ENCODE measurements at places on chromosomes 3 and 15.
A peak's percentile ranks its signal among the peaks of the same experiment; 100 is the strongest.

GRCh38 chr3:42276141-42277132 lies 10.5 kb upstream of the CCK start:
- H3K4me1 ChIP-seq, result no peaks in the 10 kb centered on the region
- no peak for DNase-seq
- H3K4me3 ChIP-seq, result no peak overlapping the region
- no peaks in the 10 kb centered on the region for H3K27me3 ChIP-seq

DNA sequence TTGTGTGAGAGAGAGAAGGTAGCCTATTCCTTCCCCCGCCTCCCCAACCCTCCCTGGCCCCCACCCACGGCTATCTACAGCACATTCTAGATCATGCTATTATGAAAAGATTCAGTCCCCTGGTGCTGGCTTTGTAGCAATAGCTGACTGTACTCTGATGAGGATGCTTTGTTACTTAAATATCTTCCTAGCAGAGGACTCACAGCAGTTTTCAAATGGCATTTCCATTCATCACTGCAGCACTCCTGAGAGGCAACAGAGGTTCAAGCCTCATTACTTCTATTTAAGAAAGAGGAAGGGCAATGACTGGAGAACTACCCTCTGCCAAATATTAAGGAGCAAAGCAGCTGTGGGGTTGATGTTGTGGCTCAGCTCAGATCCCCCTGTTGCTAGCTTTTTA lies 61.0 kb downstream of the LRRN1 start:
- H3K27ac ChIP-seq, result no peak overlapping the region
- no peaks in the 10 kb centered on the region for H3K27me3 ChIP-seq
- DNase-seq, result no peak
- H3K4me3 ChIP-seq, result no peak overlapping the region
- H3K4me1 ChIP-seq, result no peaks in the 10 kb centered on the region

DNA sequence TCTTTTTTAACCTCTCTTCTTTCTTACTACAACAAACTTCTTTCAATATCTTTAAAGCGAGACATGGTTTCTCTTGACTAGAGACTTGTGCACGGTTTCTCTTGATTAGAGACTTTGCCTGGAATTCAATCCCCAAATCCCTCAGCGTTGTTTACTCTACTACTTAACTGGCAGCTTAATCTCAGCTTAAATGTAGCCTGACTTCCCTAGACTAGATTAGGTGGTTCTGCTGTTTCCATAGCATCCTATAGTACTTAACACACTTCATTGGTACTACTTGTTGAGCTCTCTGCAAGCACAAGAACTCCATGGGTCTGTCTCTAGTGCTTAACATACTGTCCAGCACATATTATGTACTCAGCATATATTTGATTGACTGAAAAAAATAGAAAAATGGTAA lies 168.2 kb upstream of the GPR149 start:
- no peaks in the 10 kb centered on the region for H3K36me3 ChIP-seq
- H3K4me1 ChIP-seq, result no peaks in the 10 kb centered on the region
- H3K27ac ChIP-seq, result no peak overlapping the region
- H3K27me3 ChIP-seq, result no peaks in the 10 kb centered on the region

- no peak overlapping the region for H3K27ac ChIP-seq
- H3K4me1 ChIP-seq, result no peaks in the 10 kb centered on the region
- H3K36me3 ChIP-seq, result no peaks in the 10 kb centered on the region
- no peak overlapping the region for H3K4me3 ChIP-seq
- no peak for DNase-seq
- H3K27me3 ChIP-seq, result no peaks in the 10 kb centered on the region
These were observed 43.9 kb upstream of the TMEM158 start for GRCh38 chr3:45269952-45270351.

GRCh38 chr3:10746001-10746400 lies 70.0 kb upstream of the SLC6A11 start:
- no peaks in the 10 kb centered on the region for H3K36me3 ChIP-seq
- no peak for DNase-seq
- H3K4me3 ChIP-seq, result no peak overlapping the region
- no peaks in the 10 kb centered on the region for H3K4me1 ChIP-seq
- H3K27ac ChIP-seq, result no peak overlapping the region

- peak; percentile 48 for DNase-seq
- H3K27me3 ChIP-seq, result no peaks in the 10 kb centered on the region
- no peak overlapping the region for H3K27ac ChIP-seq
These were observed 16.5 kb upstream of the MUSTN1 start for GRCh38 chr3:52851348-52851747.

DNA sequence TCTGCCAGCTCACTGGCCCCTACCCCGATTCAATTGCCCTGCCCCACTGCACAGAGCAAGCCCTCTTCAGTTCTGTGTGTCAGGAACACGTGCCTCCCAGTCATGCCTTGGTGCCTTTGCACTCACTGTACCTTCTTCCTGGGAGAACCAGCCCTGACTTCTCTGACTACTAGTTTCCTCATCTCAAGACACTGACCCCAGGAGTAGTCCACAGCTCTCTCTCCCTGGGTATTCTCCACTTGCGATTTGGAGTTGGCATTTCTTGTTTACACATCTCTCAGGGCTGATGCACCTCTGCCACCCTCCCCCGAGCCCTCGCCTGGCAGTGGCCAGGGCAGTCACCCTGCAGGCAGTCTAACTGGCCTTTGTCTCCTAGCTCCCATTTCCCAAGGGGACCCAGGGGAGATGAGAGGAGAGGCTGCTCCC lies 5.7 kb downstream of the CISH start:
- peaks cover 6% of the 10 kb centered on the region for H3K36me3 ChIP-seq
- no peaks in the 10 kb centered on the region for H3K27me3 ChIP-seq
- peak overlapping the region; percentile 100 for H3K27ac ChIP-seq
- DNase-seq, result no peak

- no peaks in the 10 kb centered on the region for H3K36me3 ChIP-seq
- no peak overlapping the region for H3K27ac ChIP-seq
- DNase-seq, result no peak
- no peaks in the 10 kb centered on the region for H3K4me1 ChIP-seq
- H3K27me3 ChIP-seq, result no peaks in the 10 kb centered on the region
These were observed 263.0 kb upstream of the ATP11B start for GRCh38 chr3:182530316-182530715.

DNA sequence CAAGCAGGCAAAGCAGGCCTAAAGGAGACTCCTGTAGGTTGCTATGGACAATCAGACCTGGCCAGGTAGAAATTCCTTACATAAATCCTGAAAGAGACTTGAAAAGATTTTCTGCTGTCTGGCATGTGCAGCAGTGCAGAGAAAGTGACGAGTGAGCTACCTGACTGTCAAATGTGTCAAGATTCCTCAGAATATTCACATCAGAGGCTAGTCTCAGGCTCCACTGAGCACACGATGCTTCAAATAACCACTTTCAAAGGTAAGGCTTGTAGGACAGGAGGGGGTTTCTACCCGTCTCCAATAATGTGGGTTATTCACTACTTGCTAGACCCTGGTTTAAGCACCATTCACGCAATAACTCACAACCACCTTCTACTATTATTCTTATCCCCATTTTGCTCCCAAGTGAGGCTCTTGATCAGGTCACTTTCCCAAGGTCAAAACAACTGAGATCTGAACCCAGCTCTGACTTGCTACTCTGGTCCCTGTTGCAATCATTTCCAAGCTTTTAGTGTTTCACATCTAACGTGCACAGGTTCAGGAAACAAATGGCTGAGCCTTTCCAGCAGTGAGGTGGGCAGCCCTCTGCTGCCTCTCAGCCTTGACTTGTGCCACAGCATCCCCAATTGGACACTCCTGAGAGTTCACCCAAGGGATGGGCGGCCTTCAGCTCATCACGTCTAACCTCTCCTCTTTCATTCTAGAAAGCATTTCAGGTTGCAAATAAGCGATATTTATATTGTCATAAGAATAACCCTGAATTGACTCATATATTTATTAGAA lies 329.9 kb upstream of the WNT5A start:
- H3K27ac ChIP-seq, result no peak overlapping the region
- H3K4me3 ChIP-seq, result no peak overlapping the region
- H3K4me1 ChIP-seq, result no peaks in the 10 kb centered on the region
- no peak for DNase-seq

GRCh38 chr3:46904303-46905212 lies 27.0 kb downstream of the PTH1R start:
- no peak overlapping the region for H3K4me3 ChIP-seq
- H3K27ac ChIP-seq, result no peak overlapping the region
- no peak for DNase-seq

DNA sequence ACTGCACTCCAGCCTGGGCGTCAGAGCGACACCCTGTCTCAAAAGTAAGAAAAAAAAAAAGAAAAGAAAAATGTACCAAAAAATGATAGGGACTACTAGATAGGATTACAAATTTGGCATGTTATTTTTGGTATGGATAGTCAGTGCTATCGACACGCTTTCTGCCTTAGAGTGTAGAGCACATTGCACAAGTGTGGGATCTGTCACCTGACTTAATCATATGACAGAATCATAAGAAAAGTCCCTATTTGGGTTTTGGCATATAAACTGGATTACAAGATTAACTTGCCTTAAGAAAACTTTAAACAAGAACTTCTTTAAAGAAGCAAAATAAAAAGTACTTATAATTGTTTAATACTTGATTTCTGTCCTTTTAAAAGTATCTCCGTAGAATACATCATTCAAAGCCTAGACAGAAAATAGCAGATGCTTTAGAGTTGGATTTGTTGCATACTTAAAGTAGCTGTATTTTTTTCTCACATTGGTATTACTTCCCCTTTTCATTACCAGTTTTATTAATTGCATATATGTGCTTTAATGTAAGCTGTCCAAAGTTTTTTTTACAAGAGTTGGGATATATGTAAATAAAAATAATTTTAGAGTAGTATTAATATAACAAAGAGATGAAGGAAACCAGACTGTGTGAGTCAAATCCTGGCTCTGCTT lies 7.8 kb downstream of the ATP6V1A start:
- H3K4me3 ChIP-seq, result no peak overlapping the region
- peaks cover 4% of the 10 kb centered on the region for H3K4me1 ChIP-seq
- peak overlapping the region; percentile 5 for H3K27ac ChIP-seq

DNA sequence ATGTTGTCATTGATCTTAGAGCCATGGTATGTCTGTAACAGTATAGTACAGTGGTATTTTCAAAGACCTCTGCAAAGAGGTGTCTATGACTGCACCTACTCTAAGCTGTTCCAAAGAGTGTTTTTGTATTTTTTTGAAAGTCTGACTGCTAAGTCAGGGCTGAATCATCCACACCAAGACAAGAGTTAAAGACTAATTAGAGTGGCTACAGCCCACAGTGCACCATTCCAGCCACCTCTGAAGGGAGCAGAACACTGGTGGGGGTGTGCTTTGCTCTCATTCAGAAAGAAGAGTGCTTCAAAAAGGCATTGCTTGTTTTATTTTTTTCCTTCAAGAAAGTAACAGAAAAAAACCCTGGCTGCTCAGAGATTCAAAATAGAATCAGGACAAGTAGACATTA lies 301.4 kb downstream of the GABRG3 start:
- no peak overlapping the region for H3K4me3 ChIP-seq
- no peak for DNase-seq
- no peaks in the 10 kb centered on the region for H3K27me3 ChIP-seq
- no peaks in the 10 kb centered on the region for H3K36me3 ChIP-seq

GRCh38 chr3:139225548-139225947 lies 118.3 kb upstream of the MRPS22 start:
- H3K4me3 ChIP-seq, result no peak overlapping the region
- no peaks in the 10 kb centered on the region for H3K36me3 ChIP-seq
- peak overlapping the region; percentile 74 for H3K27ac ChIP-seq
- no peaks in the 10 kb centered on the region for H3K27me3 ChIP-seq
- peaks cover 30% of the 10 kb centered on the region for H3K4me1 ChIP-seq

DNA sequence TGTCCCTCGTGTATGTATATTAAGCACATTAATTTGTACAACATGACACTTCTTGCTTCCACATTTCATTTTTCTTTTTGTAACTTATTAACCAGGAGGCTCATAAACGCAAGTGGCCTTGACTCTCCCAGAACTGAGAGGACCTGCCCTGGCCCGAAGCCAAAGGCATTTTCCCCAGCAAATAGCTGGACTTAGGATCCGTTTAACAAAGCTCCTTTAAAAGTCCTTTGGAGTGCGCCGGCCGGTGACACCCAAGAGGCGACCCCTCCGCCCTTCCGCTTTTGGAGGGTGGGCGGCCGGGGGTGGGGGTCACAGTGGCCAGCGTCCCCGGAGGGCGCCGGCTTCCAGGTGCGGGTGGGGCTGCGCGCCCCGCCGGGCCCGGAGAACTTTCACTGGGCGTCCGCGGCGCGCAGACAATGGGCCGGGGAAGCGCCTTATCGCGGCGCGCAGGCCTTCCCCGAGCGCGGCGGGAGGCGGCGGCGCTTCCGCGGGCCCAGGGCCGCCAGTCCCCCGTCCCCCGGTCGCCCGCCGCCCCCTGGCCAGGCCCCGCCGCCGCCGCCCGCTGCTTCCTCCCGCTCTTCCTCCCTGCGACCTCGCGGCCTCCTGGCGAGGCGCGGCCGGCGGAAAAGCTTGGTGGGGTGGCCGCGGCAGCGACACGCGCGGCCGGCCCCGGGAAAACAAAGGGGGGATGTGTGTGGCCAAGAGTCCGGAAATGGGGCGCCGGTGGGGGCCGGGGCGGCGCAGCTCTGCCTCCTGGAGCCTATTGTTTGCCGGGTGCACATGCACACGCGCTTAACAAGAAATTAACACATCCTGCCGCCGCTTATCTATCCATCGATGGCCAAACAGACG lies 613.4 kb downstream of the MCTP2 start:
- no peak overlapping the region for H3K4me3 ChIP-seq
- no peaks in the 10 kb centered on the region for H3K27me3 ChIP-seq
- peak; percentile 84 for DNase-seq
- H3K36me3 ChIP-seq, result no peaks in the 10 kb centered on the region
- peak overlapping the region; percentile 84 for H3K27ac ChIP-seq

- H3K4me1 ChIP-seq, result no peaks in the 10 kb centered on the region
- no peaks in the 10 kb centered on the region for H3K36me3 ChIP-seq
- no peaks in the 10 kb centered on the region for H3K27me3 ChIP-seq
- no peak overlapping the region for H3K27ac ChIP-seq
- no peak for DNase-seq
These were observed 105.2 kb downstream of the CHCHD4 start for GRCh38 chr3:14019459-14019858.

GRCh38 chr15:63029676-63030075 lies 12.9 kb upstream of the TPM1 start:
- H3K4me3 ChIP-seq, result no peak overlapping the region
- no peak overlapping the region for H3K27ac ChIP-seq
- H3K27me3 ChIP-seq, result no peaks in the 10 kb centered on the region
- no peak for DNase-seq
- H3K36me3 ChIP-seq, result no peaks in the 10 kb centered on the region

All from body of pancreas (tissue), 4 donors.